ENCODE measurements at places on chromosomes 13 and 19. TPM values are rescaled to one million over a fixed set of nuclear protein-coding genes. Genes with fewer than 3 reads are reported as not detected.

The BICRA gene
- total RNA-seq = 20.7 TPM

The UBL3 gene
- 40.0 TPM for total RNA-seq

The ZAR1L gene
- not detected for total RNA-seq

The AP1M2 gene
- total RNA-seq = not detected

The SIGLEC12 gene
- total RNA-seq = not detected

The SYNGR4 gene
- total RNA-seq = not detected

The METTL21C gene
- not detected for total RNA-seq

The TSKS gene
- total RNA-seq = 0.28 TPM

The TNFSF9 gene
- total RNA-seq = 19.8 TPM

The CDC16 gene
- 55.6 TPM for total RNA-seq

The ACP7 gene
- total RNA-seq = not detected

The AXL gene
- not detected for total RNA-seq

The ZNF345 gene
- total RNA-seq = 8.0 TPM

The IL27RA gene
- total RNA-seq = 25.7 TPM

The ZNF285 gene
- 0.24 TPM for total RNA-seq

The VASP gene
- total RNA-seq = 45.6 TPM

The SMIM44 gene
- total RNA-seq = not detected

The PSG3 gene
- total RNA-seq = not detected

The RPS19 gene
- 3,781 TPM for total RNA-seq

The TRPC4 gene
- not detected for total RNA-seq

The KCNC3 gene
- total RNA-seq = 0.08 TPM

The ANKRD24 gene
- total RNA-seq = 0.83 TPM

The PIAS4 gene
- 14.9 TPM for total RNA-seq

The SGTA gene
- total RNA-seq = 38.2 TPM

The UNC13A gene
- total RNA-seq = 0.03 TPM

The PLIN4 gene
- 0.06 TPM for total RNA-seq

The NCR1 gene
- 1.7 TPM for total RNA-seq

The SGCG gene
- not detected for total RNA-seq

The SIGLEC9 gene
- total RNA-seq = 0.54 TPM

The PRR12 gene
- total RNA-seq = 28.9 TPM

The MAST3 gene
- total RNA-seq = 13.7 TPM

The FGF21 gene
- not detected for total RNA-seq

The TMEM38A gene
- 0.24 TPM for total RNA-seq

The SLC1A6 gene
- not detected for total RNA-seq

All from CD8-positive, alpha-beta T cell (primary cell).